A549 (cell line): ENCODE measurements at places on chromosomes 16 and 17.

- no peak for DNase-seq
Measured at GRCh38 chr17:47990962-47991731, 20.2 kb downstream of the CDK5RAP3 start.

DNA sequence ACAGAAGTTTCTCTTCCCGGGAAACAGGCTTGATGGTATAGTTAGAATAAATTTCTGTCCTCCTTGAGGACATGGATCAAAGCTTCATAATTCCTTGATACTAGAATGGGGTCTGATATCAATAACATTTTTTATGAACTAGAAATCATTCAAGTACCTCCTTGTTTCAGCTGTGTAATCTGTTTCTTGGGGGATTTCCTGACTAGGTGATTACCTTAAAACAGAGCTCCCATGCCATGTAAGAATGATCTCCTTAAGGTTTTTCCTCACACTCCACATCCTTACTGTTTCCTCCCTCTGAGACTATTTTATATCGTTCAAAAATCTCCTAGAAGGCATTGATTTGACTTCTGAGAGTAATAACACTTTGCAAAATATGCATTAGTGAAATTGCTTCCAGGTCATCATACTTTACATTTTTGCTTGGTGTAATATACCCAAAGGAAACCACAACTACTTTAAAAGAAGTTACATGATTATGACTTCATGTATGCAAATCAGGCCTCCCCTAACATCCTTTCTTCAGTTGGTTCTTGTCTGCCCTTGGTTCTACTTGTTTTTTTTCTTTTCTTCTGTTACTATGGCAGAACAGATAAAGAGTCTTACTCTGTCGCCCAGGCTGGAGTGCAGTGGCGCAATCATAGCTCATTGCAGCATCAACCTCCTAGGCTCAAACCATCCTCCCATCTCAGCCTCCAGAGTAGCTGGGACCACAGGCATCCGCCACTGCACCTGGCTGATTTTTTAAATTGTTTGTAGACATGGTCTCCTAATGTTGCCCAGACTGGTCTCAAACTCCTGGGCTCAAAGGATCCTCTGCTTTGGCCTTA lies 388.8 kb downstream of the ZFHX3 start:
- no peak for DNase-seq

- DNase-seq = no peak
Measured at GRCh38 chr17:80931421-80932265, 60.0 kb upstream of the CHMP6 start.

GRCh38 chr17:28896884-28897768 lies at the start of gene FLOT2:
TSS of gene FLOT2 (minus strand) at chr17:28897733. CDS start at chr17:28897574, 159 bp downstream.
- peak; percentile 36 for DNase-seq

DNA sequence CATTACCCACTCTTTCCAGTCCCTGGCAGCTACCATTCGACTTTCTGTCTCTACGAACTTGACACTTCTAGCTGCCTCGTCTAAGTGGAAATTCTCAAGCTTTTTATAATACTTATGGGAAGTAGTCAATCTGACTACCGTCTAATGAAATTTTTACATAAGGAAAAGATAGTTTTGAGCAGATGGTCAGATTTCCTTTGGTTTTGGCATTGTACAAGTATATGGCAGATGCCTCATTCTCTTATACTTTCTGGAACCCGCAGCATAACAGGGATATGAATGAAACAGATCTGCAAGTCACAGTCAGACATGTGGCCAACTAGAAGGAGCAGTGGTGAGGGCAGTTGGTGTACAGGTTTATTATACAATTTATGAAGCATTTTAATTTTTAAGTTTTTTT lies 146.0 kb downstream of the PITPNC1 start:
- DNase-seq = no peak

- DNase-seq = peak; percentile 99
Measured at GRCh38 chr17:8153957-8154607, 1.9 kb upstream of the PER1 start.
